ENCODE measurements at places on chromosomes 7 and 10.
A peak's percentile ranks its signal among the peaks of the same experiment; 100 is the strongest.

GRCh38 chr7:145009876-145010275 is 174.0 kb upstream of the TPK1 start:
- DNase-seq = no peak

- no peak for DNase-seq
Observed at GRCh38 chr10:68402276-68402675, 4.8 kb downstream of the RUFY2 start.

GRCh38 chr7:135262623-135263320 is 29.1 kb downstream of the STRA8 start:
- no peak for DNase-seq

- no peak for DNase-seq
Observed at GRCh38 chr7:101486433-101487104, 123.9 kb downstream of the COL26A1 start.

DNA sequence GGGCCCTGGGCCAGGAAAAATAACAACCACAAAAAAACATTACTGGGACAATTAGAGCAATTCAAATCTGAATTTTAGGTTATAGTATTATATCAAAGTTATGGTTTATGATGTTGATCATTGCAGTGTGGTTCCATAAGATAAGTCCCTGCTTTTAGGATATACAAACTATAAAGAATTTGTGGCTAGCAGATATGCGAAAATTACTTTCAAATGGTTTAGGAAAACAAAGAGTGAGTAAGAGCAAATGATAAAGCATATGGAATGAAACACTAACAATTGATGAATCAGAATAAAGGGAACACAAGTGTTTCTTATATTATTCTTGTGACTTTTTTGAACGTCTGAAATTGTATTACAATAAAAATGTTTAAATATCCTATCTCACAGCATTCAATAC is 64.4 kb upstream of the HECTD2 start:
- DNase-seq = no peak

DNA sequence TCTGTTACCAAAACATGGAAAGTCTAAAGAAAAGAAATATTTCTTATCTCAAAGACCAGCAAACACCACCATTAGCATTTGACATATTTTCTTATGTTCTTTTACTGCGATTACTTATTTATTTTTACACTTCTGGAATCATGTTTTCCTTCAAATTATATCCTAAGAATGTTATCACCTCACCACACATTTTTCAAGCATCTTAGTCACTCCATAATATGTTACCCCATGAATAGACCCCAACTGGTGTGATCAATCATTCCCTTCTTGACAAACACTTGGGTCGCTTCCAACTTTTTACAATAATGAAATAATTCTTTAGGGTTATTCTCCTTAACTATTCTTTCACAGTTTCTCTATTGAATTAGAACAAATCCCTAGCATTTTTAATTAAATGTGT is 67.4 kb downstream of the AMPH start:
- no peak for DNase-seq

DNA sequence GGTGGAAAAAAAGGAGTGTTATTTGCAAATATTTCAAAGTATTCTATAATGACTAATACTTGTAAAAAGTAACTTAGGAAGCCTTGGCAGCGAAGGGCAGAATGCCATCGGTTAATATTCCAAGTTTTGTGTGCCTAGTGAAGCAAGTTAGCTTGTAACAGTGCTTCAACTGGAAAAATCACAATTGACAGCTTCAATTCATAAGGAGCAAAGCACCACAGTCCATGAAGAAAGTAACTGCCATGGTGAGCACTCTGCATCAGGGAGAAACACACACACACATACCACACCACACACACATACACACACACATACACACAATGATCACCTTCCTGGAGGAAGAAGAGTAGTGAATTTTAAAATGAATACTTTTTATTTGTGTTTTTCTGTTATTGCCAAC is 298.3 kb downstream of the CNTNAP2 start:
- no peak for DNase-seq

DNA sequence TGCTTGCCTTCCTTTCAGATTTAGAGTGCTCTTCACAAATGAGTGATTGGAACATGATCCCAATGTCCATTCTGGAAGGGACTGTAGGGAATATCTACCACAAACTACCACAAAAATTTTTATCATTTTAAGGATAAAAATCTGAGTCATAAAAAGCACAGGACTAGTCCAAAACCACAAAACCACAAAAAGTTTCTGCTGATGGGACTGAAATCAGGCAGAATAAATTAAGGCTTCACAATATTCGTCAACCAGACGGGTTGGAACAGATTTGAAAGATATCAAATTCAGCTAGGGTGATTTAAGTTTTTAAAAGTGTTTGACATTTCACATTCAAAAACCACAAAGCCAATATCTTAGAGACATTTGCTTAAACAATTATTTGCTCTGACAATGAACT is 100.1 kb upstream of the PTN start:
- no peak for DNase-seq

GRCh38 chr7:45610660-45611299 is 36.6 kb downstream of the ADCY1 start:
- DNase-seq = no peak

DNA sequence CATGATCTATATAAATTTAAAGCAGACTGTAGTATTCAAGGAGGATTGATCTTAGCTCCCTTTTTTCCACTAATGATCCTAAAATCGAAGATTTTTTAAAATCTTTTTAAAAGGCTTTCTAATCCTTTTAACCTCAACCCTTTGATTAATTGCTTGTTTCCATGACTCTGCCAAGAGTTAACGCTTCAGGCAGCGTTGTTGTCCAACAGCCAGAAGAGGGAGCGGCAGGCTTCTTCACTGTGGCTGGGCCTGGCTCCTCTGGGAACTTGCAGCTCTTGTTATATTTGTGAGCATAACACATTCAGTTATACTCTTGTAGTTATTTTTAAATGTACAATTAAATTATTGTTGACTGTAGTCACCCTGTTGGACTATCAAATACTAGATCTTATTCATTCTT is 26.3 kb downstream of the CRCP start:
- no peak for DNase-seq

- no peak for DNase-seq
Observed at GRCh38 chr7:81516898-81517297, 252.9 kb downstream of the HGF start.

- DNase-seq = no peak
Observed at GRCh38 chr7:585873-586272, 66.2 kb upstream of the PDGFA start.

- DNase-seq = no peak
Observed at GRCh38 chr7:128357217-128357613, 4.3 kb downstream of the PRRT4 start.

GRCh38 chr7:36691983-36692382 is 32.3 kb downstream of the AOAH start:
- no peak for DNase-seq

GRCh38 chr7:94656925-94657731 is 1.2 kb upstream of the SGCE start:
- no peak for DNase-seq

DNA sequence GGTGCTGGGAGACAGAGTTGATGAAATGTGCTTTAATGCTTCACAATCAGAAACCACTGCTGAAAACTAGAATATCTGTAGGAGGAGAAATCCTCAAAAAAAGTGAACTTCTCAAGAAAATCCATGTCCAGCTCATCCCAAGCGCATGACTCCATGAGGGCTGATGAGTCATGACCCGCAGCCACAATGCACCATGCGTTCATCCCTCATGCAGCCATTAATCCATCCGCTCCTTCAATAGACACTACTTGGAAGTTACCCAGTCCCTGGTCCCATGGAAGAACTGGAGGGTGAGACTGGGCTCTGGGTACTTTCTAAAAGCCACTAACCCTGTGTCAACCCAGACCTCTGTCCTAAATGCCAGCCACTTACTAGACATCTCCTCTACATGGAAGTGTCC is 24.4 kb downstream of the TMEM273 start:
- no peak for DNase-seq

GRCh38 chr10:97333351-97333600 is 1.3 kb downstream of the FRAT2 start:
- no peak for DNase-seq

- DNase-seq = no peak
Observed at GRCh38 chr7:87600130-87601124, at the start of gene ABCB1. Gene ABCB1, minus strand, starts transcription at chr7:87600884. Its CDS starts 700 bp downstream, at chr7:87600184.

DNA sequence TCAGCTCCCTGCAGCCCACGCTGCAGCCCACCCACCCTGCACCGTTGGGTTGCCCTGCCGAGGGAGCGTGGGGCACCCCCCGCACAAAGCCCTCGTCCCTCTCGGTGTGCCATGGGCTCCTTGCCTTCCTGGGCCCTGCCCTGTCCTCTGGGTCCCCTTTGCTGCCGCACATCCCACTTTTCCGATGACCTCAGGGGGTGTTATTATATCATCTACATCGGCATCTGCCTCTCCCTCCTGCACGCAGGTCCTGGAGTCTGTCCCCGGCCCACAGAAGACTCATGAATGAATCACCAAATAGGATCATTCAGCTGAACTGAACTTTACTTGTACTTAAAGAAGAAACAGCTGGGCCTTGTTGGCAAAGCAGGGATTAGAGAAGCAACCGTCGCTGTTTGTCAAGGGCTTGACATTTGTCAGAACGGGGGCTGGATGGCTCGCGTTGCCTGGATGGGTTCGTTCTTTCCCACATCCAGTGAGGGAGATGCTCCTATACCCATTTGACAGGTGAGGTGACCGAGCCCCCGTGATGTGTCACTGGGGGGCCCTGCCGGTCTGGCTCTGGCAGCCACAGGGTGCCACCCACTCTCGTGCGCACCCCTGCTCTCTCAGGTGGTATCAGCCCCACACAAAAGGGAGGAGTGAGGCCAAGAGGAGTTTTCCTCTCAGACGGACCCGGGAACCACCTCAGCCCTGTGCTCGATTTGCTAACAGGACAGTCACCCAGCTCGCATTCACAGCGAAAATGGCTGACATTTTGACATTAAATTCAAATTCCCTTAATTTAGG is 58.6 kb upstream of the EBF3 start:
- DNase-seq = no peak

DNA sequence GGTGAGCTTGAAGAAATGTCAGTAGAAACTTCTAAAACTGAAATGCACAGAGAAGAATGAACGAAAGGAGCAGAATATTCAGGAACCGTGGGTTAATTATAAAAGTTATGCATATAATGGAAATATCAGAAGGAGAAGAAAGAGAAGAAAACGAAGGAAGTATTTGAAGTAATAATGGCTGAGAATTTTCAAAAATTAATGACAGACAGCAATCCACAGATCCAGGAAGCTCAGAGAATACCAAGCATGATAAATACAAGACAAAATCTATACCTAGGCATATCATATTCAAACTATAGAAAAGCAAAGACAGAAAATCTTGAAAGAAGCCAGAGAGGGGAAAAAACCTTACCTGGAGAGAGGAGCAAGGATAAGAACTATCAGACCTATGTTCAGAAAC is 16.5 kb upstream of the MCM10 start:
- DNase-seq = no peak

GRCh38 chr7:140238778-140239652 is 62.2 kb upstream of the KDM7A start:
- no peak for DNase-seq

DNA sequence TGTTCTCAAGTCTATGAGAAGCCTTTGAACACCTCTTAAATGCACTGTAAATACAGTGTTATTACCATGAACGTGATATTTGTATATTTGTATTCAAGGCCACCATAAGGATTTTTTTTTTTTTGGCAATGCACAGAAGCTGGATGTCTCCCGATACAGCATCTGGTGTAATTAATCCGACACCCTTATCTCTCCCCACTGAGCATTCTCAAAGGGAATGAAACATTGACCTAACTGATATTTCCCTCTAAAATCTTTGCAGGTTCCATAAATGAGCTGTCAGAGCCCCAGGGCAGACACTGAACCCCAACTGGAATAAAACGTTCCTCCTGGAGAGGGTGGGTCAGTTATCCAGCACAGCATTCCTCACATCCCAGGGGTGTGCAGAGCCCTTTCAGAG is 316.6 kb downstream of the PAXIP1 start:
- no peak for DNase-seq

GRCh38 chr7:100141555-100141949 is 7.2 kb upstream of the LAMTOR4 start:
- DNase-seq = no peak

- DNase-seq = no peak
Observed at GRCh38 chr10:7512487-7512886, 101.7 kb upstream of the SFMBT2 start.

GRCh38 chr7:36207451-36208291 is 54.6 kb downstream of the EEPD1 start:
- peak; percentile 63 for DNase-seq

DNA sequence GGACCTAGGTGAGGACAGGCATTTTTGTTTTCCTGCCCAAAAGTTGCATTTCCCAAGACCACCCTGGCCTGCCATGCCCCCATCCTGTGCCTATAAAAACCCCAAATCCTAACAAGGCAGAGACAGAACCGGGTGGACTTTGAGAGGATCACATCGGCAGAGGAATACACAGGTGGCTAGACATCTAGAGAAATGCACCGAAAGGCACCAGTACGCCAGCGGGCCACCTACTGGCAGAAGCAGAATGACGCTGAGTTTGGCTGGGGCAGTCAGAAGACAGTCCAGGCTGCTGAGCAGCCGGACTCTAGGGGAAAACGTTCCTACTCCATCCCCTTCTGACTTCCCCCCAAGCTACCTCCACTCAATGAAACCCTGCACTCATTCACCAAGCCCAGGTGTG is 2.8 kb downstream of the AKR1C4 start:
- DNase-seq = no peak

- DNase-seq = no peak
Observed at GRCh38 chr10:123614888-123615287, 51.3 kb upstream of the GPR26 start.

GRCh38 chr10:74081192-74081803 is 69.3 kb downstream of the AP3M1 start:
- DNase-seq = no peak

- DNase-seq = no peak
Observed at GRCh38 chr7:11749629-11750028, 82.4 kb downstream of the THSD7A start.

DNA sequence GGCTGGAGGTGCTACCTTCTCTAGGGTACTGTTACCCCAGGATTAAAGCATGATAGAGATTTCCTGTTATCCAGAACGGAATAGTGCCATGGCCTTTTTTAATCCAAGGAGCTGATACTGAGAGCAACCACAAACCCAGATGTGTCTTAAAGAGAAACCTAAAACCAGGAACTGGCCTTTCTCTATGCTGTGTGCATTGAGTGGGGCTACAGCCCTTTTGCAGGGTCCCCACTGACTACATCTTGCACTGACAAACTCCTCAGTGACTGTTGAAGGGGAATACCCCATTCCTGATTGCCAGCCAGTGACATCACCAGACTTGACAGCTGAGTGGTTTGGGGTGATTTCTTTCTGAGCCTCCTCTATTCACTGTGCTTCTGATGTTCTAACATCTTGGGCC is 81.9 kb upstream of the CAPZA2 start:
- DNase-seq = no peak

DNA sequence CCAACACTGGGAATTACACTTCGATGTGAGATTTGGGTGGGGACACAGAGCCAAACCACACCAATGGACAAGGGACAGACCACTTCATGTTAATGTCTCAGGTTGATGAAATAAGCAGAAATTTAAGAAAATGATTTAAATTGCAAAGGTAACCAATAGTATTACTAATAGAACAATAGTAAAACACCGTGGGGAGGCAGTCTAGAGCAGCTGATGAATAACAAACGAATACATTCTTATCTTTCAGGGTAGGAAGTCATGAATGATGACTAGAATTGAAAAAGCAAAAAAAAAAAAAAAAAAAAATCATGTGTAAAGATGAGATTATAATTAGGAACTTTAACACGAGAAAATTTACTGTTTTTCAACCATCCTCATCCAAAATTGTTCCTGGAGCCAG is 171.9 kb upstream of the TEX47 start:
- no peak for DNase-seq

Data from T-helper 22 cell (primary cell).